ENCODE measurements at places on chromosomes 2 and 18.

- DNase-seq = no peak
Measured at GRCh38 chr2:146950911-146951310, 893.9 kb upstream of the ACVR2A start.

GRCh38 chr2:97701851-97702465, 11.4 kb upstream of the ZAP70 start:
- no peak for DNase-seq

DNA sequence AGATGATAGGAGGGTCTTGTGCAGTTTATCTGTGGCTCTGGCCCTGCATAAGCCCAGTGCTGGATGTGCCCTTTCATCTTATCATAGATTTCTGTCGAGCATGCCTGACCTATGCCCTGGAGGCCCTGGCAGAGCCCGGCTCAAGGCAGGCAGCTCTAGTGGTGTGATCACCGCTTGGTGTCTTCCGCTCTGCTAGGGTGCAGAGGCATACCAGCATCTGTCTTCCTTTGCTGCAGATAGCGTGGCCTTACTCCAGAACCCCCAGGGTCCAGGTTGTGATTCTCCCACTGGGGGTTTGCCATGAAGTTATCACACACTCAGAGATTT, 13.7 kb upstream of the TRAF3IP1 start:
- no peak for DNase-seq

DNA sequence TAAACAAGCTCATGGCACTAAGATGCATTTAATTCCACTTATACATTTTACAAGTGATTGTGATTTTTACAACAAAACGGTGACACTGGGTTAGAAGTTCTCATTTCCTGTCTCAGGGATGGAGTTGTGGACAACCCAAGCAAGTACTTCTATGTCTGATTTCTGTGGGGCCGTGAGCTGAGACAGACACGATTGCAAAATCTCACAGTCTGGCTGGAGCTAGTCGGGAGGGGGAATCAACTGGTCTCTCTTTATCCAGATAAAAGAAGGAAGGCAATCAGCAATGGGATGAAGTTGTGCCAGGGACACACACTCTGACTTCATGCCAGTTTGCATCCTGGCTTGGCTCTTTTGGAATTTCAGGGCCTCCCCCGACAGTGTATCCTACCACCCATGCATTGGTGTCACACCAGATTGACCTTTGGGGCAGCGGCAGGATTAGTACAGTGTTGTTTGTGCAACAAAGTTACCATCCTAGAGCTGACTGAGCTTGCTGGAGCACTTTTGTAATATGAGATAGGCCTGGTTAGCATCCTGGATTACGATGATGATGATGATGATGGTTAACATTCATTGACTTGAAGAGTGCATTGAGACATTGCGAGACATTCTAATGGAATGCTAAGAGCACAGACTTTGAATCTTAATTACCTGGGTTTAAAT, 98.8 kb downstream of the CTAGE1 start:
- DNase-seq = no peak

- DNase-seq = no peak
Measured at GRCh38 chr2:99802734-99803133, 312.9 kb upstream of the REV1 start.

GRCh38 chr18:54776282-54776977, 51.8 kb upstream of the RAB27B start:
- DNase-seq = no peak

DNA sequence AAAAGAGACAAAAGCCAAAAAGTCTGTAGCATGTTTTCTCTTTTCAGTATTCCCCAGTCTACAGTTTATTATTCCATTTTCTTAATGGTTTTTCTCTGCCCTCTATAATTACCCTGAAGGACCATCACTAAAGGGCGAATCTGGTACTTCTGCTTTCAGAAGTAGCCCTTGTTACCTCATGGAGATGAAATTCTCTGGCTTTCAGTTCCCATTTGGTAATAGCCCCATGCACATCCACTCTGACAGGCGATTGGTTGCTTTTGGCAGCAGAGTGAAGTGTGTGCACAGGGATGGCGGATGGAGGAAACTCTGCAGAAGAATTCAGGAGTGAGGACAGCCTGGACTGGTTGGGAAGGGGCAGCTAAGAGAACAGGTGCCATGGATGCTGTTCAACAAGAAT, 66.3 kb upstream of the NABP1 start:
- no peak for DNase-seq

GRCh38 chr2:233848276-233848675, 6.1 kb downstream of the HJURP start:
- DNase-seq = no peak

GRCh38 chr2:240921311-240921994, 15.3 kb downstream of the CROCC2 start:
- DNase-seq = no peak

DNA sequence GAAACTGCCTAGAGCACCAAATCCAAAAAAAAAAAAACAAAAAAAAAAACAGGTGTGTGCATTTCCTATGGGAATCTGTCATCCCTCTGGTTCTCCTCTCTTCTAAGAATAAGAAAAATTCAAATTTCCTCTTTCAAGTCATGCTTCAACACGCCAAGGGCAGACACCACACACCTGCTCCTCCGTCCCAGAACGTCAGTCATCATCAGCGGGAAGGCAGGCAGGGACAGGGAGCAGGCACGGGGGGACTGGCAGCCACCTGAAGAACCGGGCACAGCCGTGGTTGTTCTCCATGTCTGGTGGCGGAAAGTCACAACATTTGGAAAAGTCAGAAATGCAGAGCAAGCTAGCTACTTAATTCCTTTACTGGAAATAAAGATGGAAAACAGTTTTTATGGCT, 214.8 kb downstream of the IKZF2 start:
- DNase-seq = peak; percentile 85

DNA sequence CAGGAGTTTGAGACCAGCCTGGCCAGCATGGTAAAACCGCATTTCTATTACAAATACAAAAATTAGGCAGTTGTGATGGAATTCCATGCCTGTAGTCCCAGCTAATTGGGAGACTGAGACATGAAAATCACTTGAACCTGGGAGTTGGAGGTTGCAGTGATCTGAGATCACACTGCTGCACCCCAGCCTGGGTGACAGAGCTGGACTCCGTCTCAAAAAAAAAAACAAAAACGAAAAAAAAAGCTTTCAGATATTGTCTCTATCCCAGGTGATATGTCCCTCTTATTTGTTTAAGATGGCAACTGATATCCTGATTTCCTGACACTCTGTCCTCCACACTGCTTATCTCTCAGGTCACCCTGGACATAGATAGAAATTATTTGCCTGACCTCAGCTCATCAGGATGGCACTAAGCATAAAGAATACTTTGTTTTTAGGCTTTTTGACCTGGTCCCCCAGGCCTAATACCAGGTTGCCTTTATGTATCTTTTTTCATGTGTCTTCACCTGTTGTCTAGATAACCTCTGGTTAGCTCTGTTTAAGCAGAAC, 295.2 kb upstream of the KCNJ3 start:
- DNase-seq = no peak

DNA sequence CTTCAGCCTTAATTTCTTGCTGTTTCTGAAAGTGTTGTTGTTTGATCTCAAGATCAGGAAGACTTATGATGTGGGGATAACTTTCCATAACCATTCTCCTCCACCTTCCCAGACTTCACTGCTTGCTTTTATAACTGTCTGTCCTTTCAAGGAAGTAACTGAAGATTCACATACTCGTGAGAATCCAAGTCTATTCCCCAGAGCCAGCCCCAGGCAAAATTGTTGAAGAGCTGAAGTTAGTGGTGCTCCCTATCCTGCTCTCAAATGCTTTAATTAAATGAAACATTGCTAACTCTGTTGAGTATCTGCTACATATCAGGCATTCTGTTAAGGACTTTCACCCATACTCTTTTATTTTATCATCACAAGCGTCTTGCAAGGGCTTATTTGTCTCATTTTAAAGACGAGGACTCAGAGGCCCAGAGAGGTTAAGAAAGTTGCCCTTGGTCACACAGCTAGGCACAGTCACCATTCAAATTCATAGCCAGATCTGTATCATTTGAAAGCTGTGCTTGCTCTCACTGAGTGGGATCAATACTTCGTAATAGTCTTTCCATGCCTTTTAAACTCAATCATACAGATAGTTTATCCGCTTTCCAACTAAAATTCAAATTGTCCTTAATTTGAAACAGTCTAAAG, 189.8 kb upstream of the TCF4 start:
- no peak for DNase-seq

GRCh38 chr2:218607436-218608115, at the start of gene PLCD4:
Gene PLCD4, plus strand, starts transcription at chr2:218607899. Its CDS starts 7,841 bp downstream, at chr2:218615740.
- no peak for DNase-seq

GRCh38 chr2:101899871-101900270, 91.9 kb upstream of the IL1R2 start:
- DNase-seq = no peak

DNA sequence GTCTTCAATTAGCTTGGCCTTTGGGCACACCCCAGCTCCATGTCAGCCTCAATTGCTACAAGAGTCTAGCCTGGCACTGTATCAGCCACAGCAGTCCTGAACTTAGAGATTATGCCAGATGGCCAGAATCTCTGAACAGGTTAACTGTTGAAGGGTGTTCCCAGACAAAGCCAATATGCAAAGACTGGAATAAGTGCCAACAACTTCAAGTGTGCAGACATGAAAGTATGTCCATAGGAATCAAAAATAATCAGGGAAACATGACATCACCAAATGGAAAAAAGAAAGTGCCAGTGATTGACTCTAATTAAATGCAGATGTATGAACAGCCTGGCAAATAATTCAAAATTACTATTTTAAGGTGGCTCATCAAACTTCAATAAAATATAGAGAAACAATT, 98.5 kb upstream of the DOCK10 start:
- DNase-seq = no peak

DNA sequence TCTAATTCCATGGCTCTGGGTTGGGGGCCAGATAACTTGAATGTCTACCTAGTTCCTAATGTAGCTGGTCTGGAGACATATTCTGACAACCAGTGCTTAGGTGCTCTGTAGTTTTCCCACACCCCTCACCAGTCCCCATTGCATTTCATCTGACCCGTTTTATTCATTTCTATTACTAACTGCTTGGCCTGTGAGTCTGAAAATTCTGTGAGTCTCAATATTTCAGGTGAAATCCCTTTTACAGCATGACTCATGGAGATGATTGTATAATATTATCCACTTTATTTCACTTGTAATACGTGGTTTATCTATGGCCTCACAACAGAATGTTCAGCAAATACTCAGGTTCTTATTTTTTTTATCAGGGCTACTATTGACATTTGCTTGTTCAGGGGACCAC, 103.7 kb upstream of the UGP2 start:
- no peak for DNase-seq

- DNase-seq = no peak
Measured at GRCh38 chr2:227234429-227234828, 70.0 kb downstream of the COL4A3 start.

DNA sequence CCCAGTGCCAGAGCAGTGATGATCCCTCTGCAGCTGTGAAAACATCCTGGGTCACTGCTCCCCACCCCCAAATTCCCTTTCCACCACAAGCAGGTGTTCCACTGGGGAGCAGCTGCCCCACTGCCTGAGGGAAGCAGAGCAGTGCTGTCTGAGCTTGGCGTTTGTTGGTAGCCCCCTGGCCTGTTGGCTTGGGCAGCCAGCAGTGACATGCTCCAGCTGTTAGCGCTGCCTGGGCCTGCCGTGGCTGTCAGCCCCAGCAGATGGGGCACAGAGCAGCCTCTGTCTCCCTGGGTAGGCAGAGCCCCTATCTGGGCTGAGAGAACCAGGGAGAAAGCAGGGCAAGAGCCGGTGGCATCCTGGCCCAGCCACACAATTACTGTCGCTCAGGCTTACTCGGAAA, 247.7 kb downstream of the GLI2 start:
- DNase-seq = peak; percentile 10

GRCh38 chr2:38223256-38223655, 147.3 kb upstream of the CYP1B1 start:
- no peak for DNase-seq

- DNase-seq = no peak
Measured at GRCh38 chr2:129575431-129575830, 404.0 kb upstream of the RAB6C start.

GRCh38 chr2:20612925-20613916, 37.7 kb downstream of the HS1BP3 start:
- peak; percentile 12 for DNase-seq

GRCh38 chr2:135839713-135840112, 2.7 kb upstream of the LCT start:
- peak; percentile 18 for DNase-seq

DNA sequence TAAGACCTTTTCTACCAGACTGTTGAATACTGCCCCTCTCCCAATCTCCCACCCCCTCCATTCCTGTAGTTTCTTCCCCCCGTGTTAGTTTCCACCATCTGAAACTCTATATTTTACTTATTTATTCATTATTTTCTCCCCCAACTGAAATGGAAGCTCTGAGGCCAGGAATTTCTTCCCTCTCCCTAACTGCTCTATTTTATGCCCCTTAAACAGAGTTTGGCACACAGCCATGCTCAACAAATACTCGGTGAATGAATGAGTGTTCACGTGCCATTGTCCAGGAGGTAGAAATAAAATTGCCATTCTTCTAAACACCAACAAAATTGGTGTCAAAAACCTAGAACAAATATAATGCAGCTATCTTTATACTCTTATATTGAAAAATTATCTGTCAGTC, 5.6 kb downstream of the ITGB1BP1 start:
- DNase-seq = no peak

GRCh38 chr18:56475250-56475649, 163.1 kb downstream of the TXNL1 start:
- no peak for DNase-seq

- no peak for DNase-seq
Measured at GRCh38 chr2:9140645-9141044, 66.0 kb upstream of the ASAP2 start.

DNA sequence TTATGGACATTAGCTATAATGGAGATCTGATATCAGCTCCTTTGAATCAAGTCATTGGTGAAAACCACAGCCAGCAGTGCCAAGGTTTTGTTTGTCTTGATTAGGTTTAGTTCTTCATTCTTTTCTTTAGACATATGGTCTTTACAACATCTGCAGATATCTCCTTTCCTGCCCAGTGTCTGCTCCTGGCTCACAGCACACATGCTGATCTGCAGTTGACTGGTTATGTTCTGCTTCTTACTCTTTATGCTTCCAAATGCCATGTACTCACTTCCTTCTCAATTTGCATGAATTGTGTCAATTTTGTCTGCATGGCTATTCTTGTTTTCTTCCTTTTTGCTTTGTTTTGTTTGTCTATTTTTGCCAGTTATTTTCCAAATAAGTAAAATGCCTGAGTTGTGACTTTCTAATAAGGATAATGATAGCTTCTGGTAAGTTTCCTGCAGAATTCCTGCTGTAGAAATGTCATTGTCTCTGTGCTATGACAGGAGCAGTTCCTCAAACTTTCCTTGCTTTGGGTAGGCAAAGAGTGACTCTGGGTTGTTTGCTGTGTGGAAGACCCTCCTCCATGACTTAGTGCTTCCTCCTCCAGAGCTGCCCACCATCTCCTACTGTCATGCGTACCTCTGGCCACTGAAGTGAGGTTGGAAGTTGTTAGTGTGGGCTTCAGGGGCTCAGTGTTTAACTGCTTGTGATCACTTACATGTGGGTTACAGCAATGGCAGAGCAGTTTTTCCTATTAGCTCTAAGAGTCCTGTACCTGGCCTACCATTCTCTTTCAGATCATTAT, 8.2 kb downstream of the ARHGAP25 start:
- no peak for DNase-seq
